ENCODE measurements at places on chromosomes 11 and 22. TPM values are rescaled to one million over a fixed set of nuclear protein-coding genes. Genes with fewer than 3 reads are reported as not detected.

HPX gene
- total RNA-seq = 1.2 TPM

DNA sequence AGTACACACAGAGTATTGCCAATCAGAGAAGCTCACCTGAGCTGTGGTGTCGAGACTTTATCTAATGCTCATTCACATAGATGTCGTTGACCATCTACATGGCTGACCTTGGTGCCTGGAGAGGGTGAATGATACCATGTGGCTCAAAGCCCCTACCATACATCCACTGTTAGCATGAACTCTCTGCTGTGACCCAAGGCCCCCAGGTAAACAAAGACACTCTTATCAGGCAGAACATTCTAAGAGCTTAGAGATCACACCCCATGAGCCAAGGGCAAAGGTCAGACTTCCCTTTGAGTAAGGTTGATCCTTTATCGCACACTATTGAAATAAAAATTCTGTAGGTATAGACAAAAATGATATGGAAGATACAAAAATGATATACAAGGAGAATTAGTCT, 15.0 kb upstream of the PIWIL3 start:
- H3K4me1 ChIP-seq = no peaks in the 10 kb centered on the region
- no peaks in the 10 kb centered on the region for H3K36me3 ChIP-seq
- no peak overlapping the region for H3K4me3 ChIP-seq
- H3K27me3 ChIP-seq = no peaks in the 10 kb centered on the region
- no peak overlapping the region for H3K27ac ChIP-seq

GRCh38 chr11:9738116-9738515, 74.2 kb downstream of the SWAP70 start:
- no peak for DNase-seq
- no peak overlapping the region for H3K27ac ChIP-seq

DNA sequence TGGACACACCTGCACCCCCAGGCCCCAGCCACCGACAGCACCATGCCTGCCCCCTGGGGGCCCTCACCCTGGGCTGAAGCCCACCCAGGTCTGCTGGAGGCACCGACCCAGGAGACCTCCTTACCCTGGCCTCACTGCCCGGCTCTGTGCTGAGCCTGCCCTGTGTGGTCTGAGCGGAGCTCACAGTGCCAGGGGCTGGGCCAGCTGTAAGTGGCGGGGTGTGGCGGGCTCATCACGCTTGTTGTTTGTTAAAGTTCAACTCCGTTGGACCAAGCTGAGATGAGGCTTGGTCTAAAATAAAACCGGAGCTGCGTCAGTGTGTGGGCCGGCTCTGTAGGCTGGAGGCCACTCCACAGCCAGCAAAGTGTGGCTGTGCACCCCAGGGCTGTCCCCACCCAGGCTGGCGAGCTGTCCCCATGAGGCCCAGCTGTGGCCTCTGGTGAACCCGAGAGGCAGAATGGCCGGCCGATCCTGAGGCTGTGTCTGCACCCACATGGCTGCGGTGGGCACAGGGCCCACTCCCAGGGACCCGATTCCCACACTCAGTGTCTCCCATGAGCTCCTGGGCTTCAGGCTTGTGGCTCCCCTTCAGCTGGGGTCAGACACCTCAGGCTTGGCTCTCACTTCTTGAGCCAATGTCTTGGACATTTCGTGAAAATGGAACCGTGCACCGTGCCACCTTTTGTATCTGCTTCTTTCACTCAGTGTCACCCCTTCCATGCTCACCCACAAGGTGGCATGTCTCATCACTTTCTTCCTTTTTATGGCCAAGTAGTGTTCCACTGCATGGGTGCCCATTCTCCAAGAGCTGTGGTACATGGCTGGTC, 137.9 kb downstream of the CTTN start:
- H3K4me3 ChIP-seq = no peak overlapping the region
- H3K36me3 ChIP-seq = no peaks in the 10 kb centered on the region
- no peak for DNase-seq
- no peaks in the 10 kb centered on the region for H3K4me1 ChIP-seq
- H3K27me3 ChIP-seq = no peaks in the 10 kb centered on the region

DNA sequence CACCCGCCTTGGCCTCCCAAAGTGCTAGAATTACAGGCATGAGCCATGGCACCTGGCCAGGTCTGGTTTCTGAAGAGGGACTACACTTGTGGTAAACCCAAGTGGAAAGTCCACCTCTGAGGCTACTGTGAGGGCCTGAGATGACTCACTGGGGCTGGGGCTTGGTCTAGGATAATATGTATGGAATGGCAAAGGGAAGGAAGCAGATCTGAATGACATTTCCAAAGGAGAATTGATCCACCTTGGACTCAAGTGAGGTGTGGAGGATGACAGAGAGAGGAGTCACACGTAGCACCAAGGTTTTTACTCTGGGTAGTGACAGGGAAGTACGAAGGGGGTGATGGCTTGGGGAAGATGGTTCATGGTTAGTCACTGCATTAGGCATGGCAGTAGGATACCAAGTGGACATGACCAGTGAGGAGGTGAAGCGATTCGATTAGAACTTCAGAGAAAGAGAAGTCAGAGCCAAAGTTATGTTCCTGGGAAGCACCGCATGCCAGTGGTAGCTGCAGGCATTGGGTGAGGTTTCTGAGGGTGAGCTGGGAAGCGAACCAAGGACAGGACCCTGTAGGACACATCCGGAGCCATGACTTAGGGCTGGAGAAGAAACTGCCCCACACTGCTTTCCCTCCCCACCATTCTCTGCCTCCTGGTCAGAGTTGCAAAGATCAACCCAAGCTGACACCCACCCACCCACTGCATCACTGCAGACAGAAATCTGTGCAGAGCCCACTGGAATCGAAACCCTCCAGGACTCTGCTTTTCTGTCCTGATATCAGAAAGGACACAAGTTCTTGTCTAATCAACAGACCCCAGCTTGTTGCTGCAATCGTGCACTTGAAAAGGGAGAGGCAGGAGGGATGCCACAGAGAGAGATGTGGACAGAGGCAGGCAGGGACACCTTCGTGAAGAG, 13.0 kb upstream of the BCL9L start:
- H3K27me3 ChIP-seq = no peaks in the 10 kb centered on the region
- no peaks in the 10 kb centered on the region for H3K36me3 ChIP-seq
- no peak overlapping the region for H3K4me3 ChIP-seq
- peaks cover 6% of the 10 kb centered on the region for H3K4me1 ChIP-seq
- H3K27ac ChIP-seq = no peak overlapping the region
- no peak for DNase-seq

DNA sequence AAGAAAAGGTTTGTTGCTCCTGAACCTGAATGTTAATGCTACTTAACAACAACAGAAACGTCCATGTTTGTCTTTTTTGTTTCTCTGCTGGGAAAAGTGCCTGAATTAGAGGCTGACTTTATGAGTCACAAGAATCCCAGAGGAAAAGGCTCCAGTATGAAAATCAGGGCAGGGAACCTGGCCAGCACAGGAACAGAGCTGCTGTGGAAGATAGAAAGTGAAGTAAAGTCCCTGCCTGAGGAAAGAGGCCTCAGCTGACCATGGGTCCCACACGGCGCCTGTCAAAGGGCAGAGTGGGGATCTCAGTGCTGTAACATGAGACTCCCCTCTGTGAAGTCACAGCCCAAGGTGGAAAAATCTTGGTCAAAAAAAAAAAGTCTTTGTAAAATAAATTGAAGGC, 632.3 kb upstream of the CCDC90B start:
- no peak overlapping the region for H3K4me3 ChIP-seq
- no peaks in the 10 kb centered on the region for H3K27me3 ChIP-seq
- H3K36me3 ChIP-seq = no peaks in the 10 kb centered on the region
- H3K4me1 ChIP-seq = no peaks in the 10 kb centered on the region
- DNase-seq = no peak
- H3K27ac ChIP-seq = no peak overlapping the region

KDM4E gene
- total RNA-seq = not detected

PRPF19 gene
- 35.7 TPM for total RNA-seq

PDGFD gene
- total RNA-seq = 4.7 TPM

IL18BP gene
- total RNA-seq = 9.4 TPM

DTX4 gene
- 3.3 TPM for total RNA-seq

GRCh38 chr11:75184757-75185425, 34.0 kb downstream of the SLCO2B1 start:
- DNase-seq = no peak
- H3K36me3 ChIP-seq = no peaks in the 10 kb centered on the region
- no peak overlapping the region for H3K27ac ChIP-seq
- no peaks in the 10 kb centered on the region for H3K27me3 ChIP-seq
- no peak overlapping the region for H3K4me3 ChIP-seq

DNA sequence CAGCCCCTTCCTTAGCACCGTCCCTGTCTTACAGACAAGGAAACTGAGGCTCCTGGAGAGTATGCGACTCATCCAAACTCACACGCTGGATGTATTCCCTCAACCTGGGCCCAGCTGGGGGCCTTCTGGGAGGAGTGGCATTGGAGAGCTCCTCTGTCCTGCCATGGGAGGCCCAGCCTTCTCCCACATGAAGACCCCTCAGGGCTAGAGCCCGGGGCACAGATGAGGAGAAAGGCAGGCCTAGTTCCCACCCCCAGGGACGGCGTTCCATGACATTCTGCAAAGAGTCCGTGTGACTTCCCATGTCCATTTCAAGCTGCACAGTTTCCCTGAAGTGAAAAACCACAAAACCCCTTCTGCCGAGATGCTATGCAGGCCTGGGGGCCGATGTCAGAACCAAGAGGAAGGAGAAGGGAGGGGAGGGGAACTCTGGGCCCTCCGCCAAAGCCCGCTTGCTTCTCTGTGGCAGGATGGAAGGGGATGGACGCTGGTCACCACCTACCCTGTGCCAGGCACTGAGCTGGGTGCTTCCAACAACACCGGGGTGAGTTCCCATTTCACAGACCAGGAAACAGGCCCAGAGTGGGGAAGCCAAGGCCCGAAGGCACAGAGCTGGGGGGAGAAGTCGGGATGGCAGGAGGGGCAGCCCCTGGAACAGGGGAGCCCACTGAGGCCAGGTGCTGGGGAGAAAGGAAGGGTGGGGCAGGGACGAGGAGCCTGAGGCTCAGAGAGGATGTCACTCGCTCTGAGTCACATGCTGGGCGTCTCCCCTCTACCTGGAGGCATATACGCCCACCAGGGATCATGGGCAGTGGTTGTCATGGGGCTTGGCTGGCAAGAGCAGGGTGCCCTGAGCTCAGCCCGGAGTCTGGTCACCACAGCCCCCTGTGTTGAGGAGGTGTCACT, 15.7 kb downstream of the RAC2 start:
- H3K4me1 ChIP-seq = peaks cover 9% of the 10 kb centered on the region
- H3K27me3 ChIP-seq = no peaks in the 10 kb centered on the region
- no peaks in the 10 kb centered on the region for H3K36me3 ChIP-seq

DNA sequence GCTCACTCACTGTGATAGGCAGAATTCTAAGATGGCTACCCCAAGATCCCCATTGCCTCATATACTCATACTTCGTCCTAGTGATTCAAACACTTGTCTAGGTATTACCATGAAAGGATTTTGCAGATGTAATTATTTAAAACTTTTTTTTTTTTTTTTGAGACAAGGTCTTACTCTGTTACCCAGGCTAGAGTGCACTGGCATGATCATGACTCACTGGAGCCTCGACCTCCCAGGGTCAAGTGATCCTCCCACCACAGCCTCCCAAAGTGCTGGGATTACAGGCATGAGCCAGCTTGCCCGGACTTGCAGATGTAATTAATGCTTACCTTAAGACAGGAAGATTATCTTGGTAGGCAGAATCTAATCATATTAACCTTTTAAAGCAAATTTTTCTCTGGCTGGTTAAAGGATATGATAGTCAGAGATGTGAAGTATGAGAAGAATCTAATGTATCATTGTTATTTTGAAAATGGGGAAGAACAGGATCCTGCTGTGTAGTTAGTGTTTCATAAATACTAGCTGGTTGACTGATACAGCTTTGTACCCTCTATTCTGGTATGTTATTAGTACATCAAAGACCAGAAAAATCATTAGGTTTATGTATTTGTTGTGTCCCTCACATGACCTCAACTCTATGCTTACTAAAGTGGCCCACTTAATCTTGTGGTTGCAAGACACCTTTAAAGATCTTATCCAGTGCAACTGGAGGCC, 35.5 kb downstream of the C2CD3 start:
- no peak overlapping the region for H3K4me3 ChIP-seq
- H3K4me1 ChIP-seq = peaks cover 39% of the 10 kb centered on the region
- H3K36me3 ChIP-seq = peaks cover 65% of the 10 kb centered on the region
- H3K27me3 ChIP-seq = no peaks in the 10 kb centered on the region
- H3K27ac ChIP-seq = no peak overlapping the region

ZNF74 gene
- total RNA-seq = 10.8 TPM

GRCh38 chr11:65588199-65589054, 7.2 kb downstream of the KCNK7 start:
- H3K27ac ChIP-seq = peak overlapping the region; percentile 85
- no peaks in the 10 kb centered on the region for H3K27me3 ChIP-seq
- H3K4me1 ChIP-seq = peaks cover 82% of the 10 kb centered on the region
- DNase-seq = no peak

IL17REL gene
- not detected for total RNA-seq

GRCh38 chr11:95045812-95046211, 3.4 kb upstream of the KDM4F start:
- no peak overlapping the region for H3K27ac ChIP-seq
- no peak for DNase-seq
- no peaks in the 10 kb centered on the region for H3K36me3 ChIP-seq
- H3K27me3 ChIP-seq = no peaks in the 10 kb centered on the region
- H3K4me1 ChIP-seq = no peaks in the 10 kb centered on the region

GRCh38 chr11:29300420-29300819, 716.4 kb downstream of the KCNA4 start:
- no peak overlapping the region for H3K4me3 ChIP-seq
- H3K36me3 ChIP-seq = no peaks in the 10 kb centered on the region
- DNase-seq = no peak
- no peaks in the 10 kb centered on the region for H3K4me1 ChIP-seq
- H3K27me3 ChIP-seq = no peaks in the 10 kb centered on the region

- H3K36me3 ChIP-seq = no peaks in the 10 kb centered on the region
- H3K4me3 ChIP-seq = no peak overlapping the region
- DNase-seq = no peak
- no peaks in the 10 kb centered on the region for H3K27me3 ChIP-seq
Measured at GRCh38 chr11:71379701-71380100, 68.5 kb downstream of the DHCR7 start.

DNA sequence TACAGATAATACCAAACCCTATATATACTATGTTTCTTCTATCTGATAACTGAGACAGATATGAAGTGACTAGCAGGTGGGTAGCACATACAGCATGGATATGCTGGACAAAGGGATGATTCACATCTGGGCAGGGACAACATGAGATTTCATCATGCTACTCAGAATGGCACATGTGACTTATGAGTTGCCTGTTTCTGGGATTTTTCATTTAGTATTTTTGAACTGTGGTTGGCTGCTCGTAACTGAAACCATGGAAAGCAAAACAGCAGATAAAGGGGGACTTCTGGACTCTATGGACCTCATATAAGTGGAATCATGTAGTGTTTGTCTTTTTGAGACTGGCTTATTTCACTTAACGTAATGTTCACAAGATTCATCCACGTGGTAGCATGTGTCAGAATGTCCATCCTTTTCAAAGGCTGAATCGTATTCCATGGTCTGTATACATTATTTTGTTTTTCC, 883.0 kb downstream of the TBC1D22A start:
- H3K4me3 ChIP-seq = no peak overlapping the region
- no peak overlapping the region for H3K27ac ChIP-seq
- H3K27me3 ChIP-seq = no peaks in the 10 kb centered on the region
- no peaks in the 10 kb centered on the region for H3K4me1 ChIP-seq
- DNase-seq = peak; percentile 26

GRCh38 chr22:38296372-38296771, 20.9 kb downstream of the CSNK1E start:
- peaks cover 9% of the 10 kb centered on the region for H3K4me1 ChIP-seq
- H3K27ac ChIP-seq = no peak overlapping the region
- peaks cover 96% of the 10 kb centered on the region for H3K36me3 ChIP-seq
- no peak overlapping the region for H3K4me3 ChIP-seq
- H3K27me3 ChIP-seq = no peaks in the 10 kb centered on the region

- H3K4me1 ChIP-seq = peaks cover 33% of the 10 kb centered on the region
- peak overlapping the region; percentile 61 for H3K4me3 ChIP-seq
- peak overlapping the region; percentile 27 for H3K27ac ChIP-seq
Measured at GRCh38 chr11:8262552-8263108, 1.0 kb downstream of the LMO1 start.

HSPB2 gene
- total RNA-seq = 3.5 TPM

Data from esophagus muscularis mucosa (tissue), 4 donors.